ENCODE measurements at places on chromosomes 3 and 15.

- no peak for DNase-seq
Observed at GRCh38 chr15:58473724-58474123, 41.9 kb downstream of the LIPC start.

DNA sequence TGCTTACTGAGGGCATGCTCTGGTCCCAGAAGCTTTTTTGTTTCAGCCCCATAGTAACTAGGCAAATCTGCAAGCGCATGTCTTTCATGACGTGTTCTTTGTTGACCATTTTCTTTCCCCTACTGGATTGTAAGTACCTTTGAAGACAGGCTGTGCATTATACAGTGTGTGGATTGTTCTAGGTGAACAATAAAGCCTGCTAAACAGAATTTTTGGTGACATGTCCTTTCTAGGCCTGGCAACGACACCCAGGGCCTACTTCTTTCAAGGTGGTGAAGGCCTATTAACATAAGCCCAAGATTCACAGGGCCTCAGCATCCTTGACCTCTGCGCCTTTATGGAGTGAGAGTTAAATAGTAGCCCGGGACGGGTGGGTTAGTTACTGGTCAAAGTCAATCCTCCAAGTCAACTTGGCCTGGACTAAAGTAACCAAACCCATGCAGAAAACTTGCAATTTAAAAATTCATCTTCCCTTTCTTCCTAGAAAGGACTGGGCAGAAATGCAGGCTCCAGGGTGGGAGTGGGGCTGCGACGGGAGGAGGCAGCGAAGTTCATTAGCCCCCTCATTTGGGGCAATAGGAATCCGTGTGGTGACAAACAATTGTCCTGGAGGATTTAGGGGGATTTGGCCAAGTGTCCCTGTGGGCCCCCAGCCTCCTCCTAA, 37.6 kb upstream of the TRIM71 start:
- no peak for DNase-seq

DNA sequence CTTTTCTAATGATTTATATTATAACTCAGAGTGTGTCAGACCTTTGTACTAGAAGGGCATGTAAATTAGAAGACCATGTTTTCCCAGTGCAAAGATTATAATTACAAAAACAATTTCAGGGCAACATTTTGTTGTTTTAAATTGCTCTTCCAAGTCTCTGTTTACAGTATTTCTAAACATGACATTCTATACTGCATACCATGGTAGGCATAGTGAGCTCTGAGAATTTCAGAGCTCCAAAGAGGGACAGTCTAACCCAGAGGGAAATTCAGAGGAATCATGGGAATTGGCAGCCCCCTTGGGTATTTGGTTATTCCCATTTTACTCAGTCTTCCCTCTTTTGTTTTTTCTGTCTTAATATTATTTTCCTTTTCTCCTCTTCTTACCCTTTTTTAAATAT, 361.5 kb upstream of the SEMA6D start:
- no peak for DNase-seq

GRCh38 chr15:72785432-72785831, 1.9 kb upstream of the ADPGK start:
- no peak for DNase-seq

DNA sequence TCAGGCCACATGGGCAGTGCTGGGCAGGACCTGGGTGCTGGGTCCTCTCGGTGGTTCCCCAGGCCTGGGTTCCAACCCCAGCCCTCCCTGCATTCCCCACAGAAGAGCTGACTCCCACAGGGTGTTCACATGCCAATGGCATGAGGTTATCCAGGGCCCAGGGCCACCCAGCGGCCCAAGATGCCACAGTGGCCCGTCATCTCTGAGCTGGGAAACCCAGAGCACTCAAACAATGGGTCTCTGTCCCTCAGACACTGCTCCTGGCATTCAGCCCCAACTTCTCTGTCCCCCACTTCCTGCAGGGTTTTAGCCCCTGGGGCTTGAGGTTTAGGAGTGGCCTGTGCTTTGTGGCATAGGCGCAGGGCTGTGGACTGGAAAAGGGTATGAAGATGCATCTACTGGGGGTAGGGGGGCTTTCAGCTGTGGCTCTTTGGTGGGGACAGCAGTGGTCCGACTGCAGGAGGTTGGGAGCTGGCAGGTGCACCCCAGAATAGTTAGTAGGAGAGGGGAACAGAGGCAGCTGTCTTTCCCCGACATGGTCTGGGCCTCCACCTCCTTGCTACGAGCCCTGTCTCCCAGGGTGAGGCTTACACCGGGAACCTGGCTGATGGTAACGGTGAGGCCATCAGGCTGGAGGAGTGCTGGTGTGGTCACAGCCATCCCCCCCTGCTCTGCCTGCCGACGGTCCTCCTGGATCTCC, 1.7 kb downstream of the CCDC9B start:
- no peak for DNase-seq

DNA sequence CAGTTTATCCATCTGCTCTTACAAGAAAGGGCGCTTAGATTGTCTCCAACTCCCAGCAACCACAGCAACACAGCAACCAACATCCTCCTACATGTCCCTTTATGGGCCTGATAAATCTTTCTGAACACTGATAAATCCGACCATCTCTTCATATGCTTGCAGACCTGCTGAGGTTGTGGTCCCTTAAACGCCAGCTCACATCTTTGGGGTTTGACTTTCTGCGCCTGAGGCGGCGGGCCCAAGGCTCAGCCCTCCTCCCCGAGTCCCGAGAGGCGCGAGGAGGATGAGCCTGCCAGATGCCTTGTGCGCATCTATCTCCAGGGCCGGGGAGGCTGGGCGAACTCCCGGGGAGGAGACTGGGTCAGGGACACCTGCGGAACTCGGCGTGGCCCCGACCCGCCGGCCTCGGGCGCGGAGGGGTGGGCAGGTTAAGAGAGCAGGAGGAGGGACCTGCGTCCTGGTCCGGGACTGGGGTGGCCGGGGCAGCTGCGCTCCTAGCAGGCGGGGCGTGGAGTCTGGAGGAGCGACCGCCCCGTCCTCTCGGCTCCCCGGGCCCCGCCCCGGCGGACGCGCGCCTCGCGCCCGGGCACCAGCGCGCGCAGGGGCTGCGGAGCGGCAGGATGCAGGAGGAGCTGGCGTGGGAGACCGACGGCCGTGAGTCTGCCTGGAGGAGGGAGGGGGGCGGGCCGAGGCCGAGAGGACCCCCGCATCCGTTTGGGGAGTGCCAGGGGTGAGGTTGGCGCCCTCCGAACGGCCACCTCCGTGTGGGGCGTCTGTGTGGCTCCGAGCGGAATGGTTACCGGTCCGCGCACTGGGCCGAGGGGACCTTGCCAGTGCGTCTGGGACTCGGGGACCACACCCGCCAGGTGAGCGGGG, at the start of gene ANKDD1A:
Gene ANKDD1A (plus strand): TSS at position 592 of the 876 bp plus-strand sequence. CDS start 29 bp downstream, at position 621.
- DNase-seq: peak; percentile 91

DNA sequence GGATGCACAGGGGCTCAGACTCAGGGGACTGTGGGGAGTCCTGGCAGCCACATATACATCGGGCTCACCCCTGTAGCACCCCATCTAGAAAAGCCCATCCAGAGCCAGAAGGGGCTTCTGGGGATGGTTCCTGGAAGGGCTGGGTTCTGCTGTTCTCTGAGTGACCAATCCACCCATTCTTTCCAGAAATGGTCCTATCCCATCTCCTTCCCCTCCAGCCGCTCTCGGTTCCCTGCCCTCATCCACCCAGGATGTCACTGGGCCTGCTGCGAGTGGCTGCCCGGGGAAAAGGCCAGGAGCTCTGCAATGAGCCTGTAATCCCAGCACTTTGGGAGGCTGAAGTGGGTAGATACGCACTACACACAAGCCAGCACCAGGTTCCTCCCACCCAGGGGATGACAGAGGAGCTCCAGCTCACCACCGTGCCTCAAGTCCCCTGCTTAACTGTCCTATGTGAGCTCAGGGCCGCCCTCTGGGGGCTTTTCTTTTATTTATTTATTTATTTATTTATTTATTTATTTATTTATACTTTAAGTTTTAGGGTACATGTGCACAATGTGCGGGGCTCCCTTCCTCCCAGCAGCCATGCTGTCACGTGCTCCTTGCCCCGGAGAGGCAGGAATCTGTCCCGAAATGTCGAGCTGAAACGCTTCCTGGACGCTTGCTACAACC, 13.6 kb upstream of the CSK start:
- no peak for DNase-seq

DNA sequence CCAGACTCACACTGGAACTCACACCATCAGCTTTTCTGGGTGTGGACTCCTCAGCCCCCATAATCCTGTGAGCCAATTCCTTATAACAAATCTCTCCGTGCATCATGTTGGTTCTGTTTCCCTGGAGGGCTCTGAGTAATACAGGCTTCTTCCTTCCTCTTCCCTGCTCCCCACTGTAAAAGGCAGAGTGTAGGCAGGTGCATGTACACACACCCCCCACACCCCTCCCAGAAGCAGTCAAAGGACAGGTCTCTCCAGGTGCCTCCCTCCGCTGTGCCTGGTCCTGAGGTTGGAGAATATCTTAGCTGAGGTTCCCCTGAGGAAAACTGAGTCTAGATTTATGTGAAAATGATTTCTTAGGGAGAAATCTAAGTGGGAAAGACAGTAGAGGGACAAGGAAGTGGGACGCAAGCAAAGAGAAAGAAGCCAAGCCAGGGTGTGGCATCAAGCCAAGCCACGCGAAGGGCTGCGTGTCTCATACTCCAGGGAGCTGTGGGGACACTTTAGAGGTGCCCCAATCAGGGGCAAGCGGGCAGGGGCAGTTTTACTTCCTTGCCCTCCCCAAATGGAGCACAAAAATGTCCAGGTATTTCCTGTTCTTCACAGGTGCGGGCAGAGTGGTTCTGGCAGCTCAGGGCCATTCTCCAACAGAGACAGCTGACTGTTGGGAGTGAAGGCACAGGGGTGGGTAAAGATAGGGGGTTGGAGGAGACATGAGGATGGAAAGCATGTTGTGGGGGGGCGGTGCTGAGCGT, 86.6 kb downstream of the HMG20A start:
- DNase-seq: no peak

DNA sequence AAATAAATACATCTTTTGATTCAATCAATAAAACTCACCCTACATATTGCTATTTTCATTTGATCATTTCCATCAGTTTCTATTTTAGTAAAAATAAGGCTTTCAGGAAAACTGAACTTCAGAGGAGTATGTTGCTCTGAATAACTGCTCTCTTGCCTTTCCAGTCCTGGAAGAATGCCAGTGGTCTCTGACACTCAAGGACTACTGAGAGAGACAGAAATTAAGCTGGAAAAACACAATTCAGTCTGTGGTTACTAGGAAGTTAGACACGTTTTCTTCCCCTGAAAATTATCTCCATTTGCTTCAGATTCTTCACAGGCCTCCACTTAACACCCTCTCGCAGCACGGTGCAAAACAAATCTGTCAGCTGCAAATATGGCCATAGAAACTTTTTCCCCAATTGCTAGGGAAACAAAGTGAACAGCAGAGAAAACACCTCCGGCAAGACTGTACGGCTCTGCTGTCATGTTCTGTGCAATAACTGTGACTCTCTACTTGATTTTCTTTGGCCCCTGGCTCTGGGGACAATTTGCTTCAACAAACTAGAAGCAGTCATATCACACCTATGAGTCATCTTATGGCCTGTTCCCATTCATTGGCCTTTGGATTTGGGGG, 353.0 kb downstream of the MAGI1 start:
- no peak for DNase-seq

- DNase-seq: no peak
Observed at GRCh38 chr3:115348951-115349745, 202.1 kb upstream of the ZBTB20 start.

GRCh38 chr3:126179825-126180476, 435 bp downstream of the ALDH1L1 start:
- DNase-seq: no peak

GRCh38 chr3:114624571-114625181, 330.8 kb downstream of the TIGIT start:
- DNase-seq: peak; percentile 83

- DNase-seq: peak; percentile 81
Observed at GRCh38 chr15:62165104-62165792, at the start of gene C2CD4B. Gene C2CD4B, minus strand, starts transcription at chr15:62165285. Its CDS starts 301 bp downstream, at chr15:62164984.

GRCh38 chr3:189699885-189700284, 68.7 kb downstream of the TP63 start:
- no peak for DNase-seq

GRCh38 chr15:48414015-48414414, 82.8 kb downstream of the DUT start:
- DNase-seq: no peak

DNA sequence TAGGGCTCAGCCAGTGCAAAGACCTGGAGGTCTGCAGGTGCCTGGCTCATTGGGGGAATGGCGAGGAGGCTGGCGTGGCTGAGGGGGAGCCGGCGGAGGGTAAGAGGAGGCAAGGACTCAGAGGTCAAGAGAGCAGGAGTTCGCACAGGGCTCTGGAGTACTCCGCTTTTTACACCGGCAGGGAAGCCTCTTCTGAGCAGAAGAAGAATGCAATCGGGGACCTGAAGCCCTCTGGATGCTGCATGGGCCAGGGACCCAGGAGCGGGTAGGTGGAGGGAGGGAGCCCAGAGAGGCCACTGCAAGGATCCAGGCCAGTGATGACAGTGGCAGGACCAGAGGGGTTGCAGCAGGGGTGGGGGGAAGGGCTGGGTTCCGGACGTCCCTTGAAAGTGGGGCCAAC, 70.4 kb upstream of the TAMM41 start:
- no peak for DNase-seq

DNA sequence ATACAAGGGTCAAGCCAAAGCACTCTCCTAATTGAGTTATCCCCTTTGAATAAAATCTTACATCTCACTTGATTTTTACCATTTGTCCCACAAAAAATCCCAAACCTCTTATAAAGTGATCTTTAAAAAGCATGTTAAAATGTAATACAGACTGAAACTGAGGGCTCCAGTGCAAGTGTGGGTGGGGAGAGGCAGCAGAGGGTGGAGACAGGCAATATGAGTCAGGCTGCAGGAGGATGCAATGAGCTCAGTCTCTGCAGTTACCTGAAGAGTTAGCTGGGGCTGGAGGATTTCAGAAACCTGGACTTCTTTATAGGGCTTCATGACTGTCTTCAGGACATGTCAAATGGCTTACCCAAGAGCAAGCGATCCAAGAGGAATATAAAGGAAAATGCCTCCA, 14.2 kb upstream of the COLQ start:
- no peak for DNase-seq

- no peak for DNase-seq
Observed at GRCh38 chr3:198030125-198030524, 70.1 kb downstream of the LMLN start.

GRCh38 chr15:59366333-59367021, 6.2 kb downstream of the MYO1E start:
- no peak for DNase-seq

GRCh38 chr3:20537234-20537633, 351.2 kb upstream of the SGO1 start:
- DNase-seq: no peak

DNA sequence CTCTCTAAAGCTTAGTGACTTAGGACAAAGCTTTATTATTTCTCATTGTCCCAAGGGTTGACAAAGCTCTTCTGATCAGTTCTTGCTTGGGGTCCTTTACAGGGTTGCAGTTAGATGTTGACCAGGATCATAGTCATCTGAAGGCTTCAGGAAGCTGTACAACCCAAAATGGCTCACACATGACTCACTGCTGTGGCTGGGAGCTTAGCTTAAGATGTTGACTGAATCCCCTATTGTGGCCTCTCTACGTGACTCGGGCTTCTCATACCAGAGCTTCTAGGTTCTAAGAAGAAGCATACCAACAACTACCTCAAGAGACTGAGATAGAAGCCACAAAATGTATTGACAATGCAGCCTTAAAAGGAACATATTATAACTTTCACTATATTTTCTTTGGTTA, 569.6 kb upstream of the ROBO2 start:
- DNase-seq: no peak

Measured in spleen (tissue), 13 donors.